ENCODE measurements at places on chromosomes 6 and 20.
A peak's percentile ranks its signal among the peaks of the same experiment; 100 is the strongest.

GRCh38 chr6:34238585-34239499, 2.2 kb downstream of the HMGA1 start:
- DNase-seq = peak; percentile 7

GRCh38 chr20:20472684-20473274, 104.9 kb downstream of the INSM1 start:
- DNase-seq = no peak

GRCh38 chr20:26308961-26309360, 612.3 kb upstream of the ZNF337 start:
- no peak for DNase-seq

DNA sequence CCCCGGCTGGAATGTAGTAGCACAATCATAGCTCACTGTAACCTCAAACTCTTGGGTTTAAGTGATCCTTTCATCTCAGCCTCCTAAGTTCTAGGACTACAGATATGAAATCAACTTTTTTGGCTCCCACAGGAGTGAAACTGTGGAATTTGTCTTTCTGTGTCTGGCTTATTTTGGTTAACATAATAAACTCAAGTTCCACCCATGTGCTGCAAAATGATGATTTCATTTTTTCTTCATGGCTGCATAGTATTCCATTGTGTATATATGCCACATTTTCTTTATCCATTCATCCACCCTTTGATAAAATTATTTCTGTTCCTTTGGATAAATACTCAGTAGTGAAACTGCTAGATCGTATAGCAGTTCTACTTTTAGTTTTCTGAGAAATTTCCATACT, 29.9 kb downstream of the RNGTT start:
- no peak for DNase-seq

DNA sequence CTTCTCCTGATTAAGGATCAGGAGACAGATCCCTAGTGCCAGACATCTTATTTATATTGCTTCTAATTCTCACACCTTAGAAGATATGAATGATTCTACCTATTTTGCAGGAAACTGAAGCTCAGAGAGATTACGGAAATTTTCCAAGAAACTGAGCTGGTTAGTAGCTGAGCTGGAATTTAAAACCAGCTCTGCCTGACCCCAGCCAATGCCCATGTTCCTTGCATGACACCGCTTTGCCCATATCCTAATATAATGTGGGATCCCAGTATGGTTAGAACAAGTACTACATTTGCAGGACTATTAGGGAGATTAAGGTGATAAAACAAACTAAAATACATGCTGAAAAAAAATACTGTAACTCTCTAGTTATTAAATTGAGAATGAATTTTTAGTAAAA, 1.9 kb downstream of the TMEM30A start:
- DNase-seq = no peak

DNA sequence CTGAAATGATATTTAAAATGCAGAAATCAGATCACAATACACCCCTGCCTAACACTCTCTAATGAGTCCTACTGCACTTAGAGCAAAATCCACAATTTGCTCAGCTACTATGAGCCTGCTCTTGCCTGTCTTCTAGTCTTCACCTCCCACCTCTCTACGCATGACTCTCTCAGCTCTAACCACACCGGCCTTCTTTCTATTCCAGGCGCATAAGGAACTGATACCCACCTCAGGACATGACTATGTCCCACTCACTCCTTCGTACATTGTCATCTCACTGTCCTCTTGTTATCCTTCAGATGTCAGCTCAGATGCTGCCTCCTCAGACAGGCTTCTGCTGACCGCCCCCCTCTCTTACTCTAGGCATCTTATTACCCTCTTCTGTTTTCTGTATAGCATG, 201.0 kb upstream of the FLRT3 start:
- no peak for DNase-seq

DNA sequence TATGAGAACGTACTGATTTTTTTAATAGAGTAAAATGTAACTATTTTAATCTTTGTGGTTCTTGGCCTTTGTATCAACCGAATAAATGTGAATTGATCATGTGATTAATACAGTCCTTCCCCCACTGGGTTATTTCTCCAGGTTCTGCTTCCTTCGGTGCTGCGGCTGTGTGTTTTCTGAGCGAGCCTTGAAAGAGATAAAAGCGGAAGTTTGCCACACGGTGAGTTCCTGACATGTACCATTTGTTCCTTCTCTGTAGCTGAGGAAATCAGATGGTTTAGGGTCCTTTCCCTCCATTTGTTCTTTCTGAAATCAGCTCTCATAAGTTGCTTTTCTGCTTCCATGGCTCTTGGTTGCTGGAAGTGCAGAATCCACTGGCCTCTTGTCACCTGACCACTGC, 15.5 kb downstream of the RTF2 start:
- DNase-seq = no peak

DNA sequence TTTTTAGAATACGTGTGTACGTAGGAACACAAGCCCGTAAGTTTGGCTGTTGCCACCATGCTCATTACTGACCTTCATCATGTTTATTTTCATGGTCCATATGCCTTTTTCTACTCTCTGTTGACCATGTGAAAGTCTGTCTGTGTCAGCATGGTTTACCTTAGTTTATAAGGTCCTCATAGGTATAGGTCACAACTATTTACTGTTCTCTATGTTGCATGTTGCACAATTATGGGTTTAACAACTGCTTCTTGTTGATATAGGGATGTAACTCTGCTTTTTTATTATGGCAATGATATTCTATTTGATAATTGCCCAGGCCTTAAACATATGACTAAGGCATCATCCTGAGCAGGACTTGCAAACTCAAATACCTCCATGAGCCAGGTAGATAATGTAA, 13.4 kb upstream of the RANBP9 start:
- no peak for DNase-seq

DNA sequence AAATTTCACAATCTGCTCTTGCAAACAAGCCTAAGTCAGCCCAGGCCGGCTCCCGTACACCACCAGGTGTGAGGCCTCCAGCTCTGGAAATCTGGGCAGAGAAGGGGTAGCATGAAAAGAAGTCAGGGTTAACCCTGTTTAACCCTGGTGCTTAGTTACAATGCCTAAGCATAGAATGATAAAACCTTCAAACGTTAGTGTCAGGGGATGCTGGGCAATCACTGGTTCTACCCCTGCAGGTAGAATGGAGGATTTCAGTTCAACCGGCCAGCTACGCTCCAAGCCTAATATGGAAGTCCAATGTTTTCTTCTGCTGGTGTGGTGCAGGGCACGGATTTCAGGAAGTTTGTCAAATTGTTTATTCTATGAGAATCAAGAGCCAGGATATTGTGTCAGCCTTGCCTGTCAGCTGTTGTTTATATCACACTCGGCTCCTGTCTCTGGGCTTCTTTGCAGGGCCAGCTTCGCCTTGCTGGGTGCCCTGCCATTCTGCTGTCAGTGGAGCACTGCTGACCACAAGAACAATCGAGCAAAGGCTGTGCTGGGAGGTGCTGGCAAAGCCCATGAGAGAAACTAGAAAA, 20.2 kb upstream of the CD93 start:
- no peak for DNase-seq

DNA sequence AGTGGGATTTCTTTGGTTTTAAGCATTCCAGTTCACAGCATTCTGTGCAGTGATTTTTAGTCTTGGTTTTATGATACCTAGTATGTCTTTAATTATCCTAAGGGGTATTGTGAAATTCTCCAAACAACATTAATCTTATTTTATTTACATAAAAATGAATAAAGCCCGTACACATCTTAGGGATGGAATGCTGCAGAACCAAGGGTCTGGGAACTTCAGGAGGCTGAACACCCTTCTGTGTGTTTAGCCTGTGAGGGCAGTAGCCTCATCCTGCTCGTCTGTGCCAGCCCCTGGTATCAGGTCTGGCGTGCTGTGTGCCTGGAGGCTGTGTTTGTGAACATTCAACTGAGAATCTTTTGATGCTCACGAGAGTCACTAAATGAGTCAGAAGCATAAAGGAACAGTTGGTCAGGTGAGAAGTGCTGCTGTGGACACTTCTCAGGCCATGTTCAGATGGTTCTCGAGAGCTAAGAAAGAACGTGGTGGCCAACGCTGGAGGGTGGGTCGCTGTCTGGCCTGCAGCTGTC, 25.2 kb upstream of the C20orf204 start:
- DNase-seq = peak; percentile 47

DNA sequence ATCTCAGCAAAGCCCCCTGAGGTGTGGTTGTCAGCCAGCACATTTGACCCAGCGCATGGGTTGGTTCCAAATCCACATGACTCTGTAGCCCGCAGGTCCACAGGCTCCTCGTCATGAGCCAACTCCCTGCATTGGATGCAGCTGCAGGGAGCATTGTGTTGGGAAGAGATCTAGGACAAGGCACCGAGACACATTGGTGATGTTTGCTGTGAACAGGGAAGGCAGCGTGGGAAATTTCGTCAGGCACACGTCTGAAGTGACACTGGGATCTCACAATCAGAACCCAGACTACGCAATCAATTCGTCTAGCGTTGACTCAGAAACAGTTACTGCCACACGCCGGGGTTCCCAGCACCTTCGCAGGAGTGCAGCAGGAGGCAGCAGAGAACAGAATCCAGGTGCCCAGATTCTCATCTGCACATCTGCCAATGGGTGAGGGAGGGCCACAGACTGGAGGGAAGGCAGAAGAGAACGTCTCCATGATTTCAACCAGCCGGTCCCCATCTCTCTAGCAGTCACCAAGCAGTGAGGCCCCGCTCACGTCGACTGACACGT, 177.0 kb downstream of the TTLL2 start:
- DNase-seq = no peak

GRCh38 chr6:168575346-168576098, 134.5 kb downstream of the SMOC2 start:
- no peak for DNase-seq

- DNase-seq = no peak
Measured at GRCh38 chr6:41750374-41750773, 3.2 kb upstream of the PGC start.

DNA sequence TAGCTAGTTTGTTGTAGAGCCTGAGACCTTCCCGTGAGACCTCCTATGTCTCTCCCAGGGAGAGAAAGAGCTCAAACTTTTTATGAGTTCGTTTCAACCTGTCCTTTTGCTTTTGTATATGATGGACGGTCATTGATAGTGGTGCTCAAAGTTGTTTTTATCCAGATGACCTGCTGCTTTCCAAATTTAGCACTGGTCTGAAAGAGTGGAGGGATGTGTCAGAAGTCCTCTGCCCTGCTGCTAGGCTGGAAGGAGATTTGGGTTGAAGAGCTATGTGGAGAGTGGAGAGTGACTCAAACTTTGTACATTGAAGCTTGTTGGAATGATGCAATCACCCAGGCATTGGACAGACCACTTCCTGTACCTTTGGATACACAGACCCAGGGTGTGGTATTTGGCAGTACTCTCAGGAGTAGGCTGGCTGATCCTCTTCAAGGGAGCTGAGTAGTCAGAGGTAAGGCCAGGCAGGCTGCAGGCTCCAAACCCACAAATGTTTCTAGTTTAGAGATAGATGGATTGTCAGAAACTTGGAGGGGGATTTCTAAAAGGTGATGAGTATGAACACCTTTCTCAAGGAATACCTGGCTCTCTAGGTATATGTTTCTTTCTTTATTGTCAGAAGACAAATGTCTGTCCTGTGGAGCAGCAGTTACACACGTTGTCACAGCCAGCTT, 49.4 kb upstream of the RREB1 start:
- peak; percentile 87 for DNase-seq

DNA sequence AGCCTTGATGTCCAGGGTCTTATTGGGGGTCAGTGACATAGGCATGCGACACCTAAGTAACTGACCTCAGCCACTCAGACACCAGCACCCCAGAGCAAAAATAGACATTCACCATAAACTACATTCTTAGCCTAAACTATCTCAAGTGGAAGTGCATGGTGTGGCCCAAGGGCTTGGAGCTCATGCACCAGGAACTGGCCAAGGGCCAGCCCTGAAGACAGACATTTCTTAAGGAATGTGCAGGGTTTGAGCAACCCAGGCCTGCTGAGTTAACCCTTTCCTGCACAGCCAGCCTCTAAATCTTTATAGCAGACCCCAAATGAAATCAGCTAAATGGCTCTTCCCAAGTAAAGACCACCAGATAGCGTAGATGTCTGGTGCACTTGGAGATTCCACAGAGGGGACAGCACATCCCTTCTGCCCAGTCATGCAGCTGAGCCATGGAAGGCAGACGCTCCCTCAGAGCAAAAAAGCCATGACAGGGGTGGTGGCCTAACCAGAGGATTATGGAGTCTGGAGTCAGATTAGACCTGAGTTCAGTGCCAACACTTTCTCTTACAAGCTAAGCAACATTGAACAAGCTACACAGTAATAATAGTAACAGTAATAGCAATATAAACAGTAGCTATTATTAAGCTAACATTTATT, 222.6 kb downstream of the ZMYND8 start:
- peak; percentile 72 for DNase-seq

DNA sequence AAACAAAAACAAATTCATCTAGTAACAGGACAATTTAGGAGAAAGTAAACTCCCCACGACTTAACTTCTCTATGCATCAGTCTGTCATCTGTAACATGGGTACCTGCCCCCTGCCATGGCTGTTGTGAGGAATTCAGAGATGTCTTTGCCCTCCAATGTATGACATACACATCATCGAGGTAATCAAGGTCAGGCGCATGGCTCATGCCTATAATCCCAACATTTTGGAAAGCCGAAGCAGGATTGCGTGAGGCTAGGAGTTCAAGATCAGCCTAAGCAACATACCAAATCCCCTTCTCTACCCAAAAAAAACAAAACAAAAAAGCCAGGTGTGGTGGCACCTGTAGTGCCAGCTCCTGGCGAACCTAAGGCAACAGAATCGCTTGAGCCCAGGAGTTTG, 9.0 kb downstream of the EEF1A1 start:
- no peak for DNase-seq

- DNase-seq = no peak
Measured at GRCh38 chr6:10612161-10612560, 82.3 kb downstream of the C6orf52 start.

GRCh38 chr6:81252231-81252630, 500.2 kb downstream of the TENT5A start:
- no peak for DNase-seq

GRCh38 chr6:28871335-28872156, 52.2 kb downstream of the TRIM27 start:
- DNase-seq = no peak

DNA sequence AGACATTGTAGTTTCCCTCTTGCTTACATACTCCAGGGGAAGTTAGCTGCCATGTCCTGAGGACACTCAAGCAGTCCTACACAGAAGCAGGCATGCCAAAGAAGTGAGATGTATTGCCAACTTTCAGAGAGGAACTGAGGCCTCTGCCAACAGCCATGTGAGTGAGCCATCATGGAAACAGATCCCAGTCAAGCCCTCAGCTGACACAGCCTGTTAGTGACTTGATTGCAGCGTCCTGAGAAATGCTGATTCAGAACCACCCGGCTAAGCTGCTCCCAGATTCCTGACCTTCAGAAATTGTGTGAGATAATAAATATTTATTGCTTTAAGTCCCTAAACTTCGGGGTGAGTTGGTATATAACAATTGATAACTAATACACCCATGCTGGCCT, 38.1 kb downstream of the GSTA2 start:
- no peak for DNase-seq

GRCh38 chr20:21436205-21436604, 38.9 kb upstream of the NKX2-4 start:
- peak; percentile 75 for DNase-seq

DNA sequence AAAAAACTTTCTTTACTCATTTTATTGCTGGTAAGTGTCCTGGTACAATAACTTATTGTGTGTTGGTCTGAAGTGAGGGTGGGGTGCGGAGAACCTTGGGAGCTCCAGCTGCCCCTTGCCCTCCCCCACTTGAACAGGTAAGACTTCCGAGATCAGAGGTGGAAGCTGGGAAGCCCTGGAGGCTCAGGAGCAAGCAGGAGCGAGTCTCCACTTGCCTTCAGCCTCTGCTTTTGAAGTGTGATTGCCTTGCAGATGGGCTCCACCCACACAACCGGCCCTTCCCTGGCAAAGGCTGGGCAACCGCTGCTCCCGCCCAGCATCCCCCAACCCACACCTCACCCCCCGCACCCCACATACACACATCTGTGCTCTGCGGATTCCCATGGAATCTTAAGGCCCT, 179.6 kb downstream of the TFAP2C start:
- no peak for DNase-seq
